ENCODE measurements at places on chromosomes 7 and 10. TPM values are rescaled to one million over a fixed set of nuclear protein-coding genes. Genes with fewer than 3 reads are reported as not detected.

- DNase-seq, result no peak
Measured at GRCh38 chr7:46292741-46293140, 371.7 kb upstream of the IGFBP3 start.

The RHOBTB1 gene
- 16.7 TPM for total RNA-seq

The SPDYE1 gene
- not detected for total RNA-seq

DNA sequence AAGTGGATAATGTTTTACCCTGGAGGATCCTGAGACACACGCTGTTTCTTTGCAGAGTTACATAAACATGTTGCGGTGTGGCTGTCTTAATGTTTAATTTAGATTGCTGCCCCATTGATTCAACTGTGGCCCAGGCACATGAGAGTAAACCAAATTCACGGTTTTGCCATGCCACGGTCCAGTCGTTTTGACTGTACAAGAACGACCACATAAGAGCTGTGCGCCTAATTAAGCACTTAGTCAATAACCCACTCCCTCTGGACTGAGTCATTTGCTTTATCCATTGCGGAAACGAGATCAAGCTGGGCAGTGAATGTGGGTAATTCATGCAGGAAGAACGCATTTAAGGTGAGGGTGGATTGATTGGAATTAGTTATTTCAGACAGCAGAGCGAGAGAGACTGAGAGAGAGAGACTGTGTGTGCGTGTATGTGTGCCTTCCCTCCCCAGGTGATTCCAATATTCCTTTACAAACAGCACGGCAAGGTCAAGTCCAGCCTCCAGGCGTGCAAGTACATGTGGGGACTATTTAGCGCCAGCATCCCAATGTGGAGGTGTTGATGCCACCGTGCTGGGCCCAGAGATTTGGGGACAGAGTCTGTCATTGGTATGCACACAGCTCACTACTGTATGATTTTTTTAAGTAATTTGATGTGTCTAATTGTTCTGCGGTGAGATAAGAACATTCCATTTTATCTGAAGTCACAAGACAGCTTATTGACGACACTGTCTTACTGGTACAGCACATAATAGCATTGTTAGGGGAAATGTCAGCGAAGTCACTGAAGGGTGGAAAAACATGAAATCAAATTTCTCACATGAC, 8.4 kb upstream of the TEX36 start:
- no peak for DNase-seq

DNA sequence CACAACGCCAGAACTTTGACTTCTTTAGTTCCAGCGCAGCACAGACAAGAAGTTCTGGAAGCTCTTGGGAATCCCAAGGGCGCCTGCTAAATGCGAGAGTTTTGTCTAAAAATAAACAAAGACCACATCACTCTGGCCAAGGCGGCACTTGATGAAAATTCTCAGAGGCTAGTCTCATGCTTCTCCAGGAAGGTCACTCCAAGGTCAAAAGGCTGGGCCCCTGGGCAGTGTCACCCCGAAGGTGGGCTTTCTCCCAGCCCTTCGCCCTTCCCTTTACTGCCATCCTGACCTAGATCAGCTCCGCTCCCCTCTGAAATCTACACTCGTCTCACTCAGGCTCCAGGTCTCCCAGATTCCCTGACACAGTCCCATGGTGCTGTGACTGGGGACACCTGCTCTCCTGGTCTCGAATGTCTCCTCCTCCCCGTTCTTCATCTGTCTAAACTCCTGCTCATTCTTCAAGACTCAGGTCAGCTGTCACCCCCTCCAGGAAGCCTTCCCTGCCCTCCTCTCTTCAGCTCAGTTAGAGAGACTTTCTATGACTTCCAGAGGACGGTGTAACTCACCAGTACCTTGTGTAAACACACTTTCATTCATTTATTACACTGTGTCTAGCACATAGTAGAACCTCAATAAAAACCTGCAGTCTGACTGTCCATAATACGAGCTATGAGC, 10.5 kb downstream of the FAM53B start:
- DNase-seq, result no peak

The CALHM3 gene
- total RNA-seq, result not detected

DNA sequence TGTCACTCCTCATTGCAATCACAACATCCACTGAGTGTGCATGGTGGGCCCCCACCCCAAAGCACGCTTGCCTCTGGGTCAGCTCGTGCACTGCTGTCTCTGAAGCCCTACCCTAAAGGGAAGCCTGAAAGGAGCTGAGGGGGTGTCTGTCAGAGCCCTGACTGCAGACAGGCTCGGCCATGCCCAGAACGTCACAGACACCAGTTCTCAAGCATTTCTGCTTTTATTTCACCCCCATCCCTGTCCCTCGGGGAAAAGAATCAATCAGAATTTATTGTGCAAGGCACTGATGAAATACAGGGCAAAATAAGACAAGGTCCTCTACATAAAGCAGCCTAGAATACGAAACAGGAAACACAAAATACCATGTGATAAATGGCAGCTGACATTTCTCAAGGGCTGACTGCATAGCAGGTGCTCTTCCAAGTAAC, 231.8 kb downstream of the WDR37 start:
- no peak for DNase-seq

The EIF5AL1 gene
- total RNA-seq, result not detected

The BAG3 gene
- total RNA-seq, result 87.6 TPM

DNA sequence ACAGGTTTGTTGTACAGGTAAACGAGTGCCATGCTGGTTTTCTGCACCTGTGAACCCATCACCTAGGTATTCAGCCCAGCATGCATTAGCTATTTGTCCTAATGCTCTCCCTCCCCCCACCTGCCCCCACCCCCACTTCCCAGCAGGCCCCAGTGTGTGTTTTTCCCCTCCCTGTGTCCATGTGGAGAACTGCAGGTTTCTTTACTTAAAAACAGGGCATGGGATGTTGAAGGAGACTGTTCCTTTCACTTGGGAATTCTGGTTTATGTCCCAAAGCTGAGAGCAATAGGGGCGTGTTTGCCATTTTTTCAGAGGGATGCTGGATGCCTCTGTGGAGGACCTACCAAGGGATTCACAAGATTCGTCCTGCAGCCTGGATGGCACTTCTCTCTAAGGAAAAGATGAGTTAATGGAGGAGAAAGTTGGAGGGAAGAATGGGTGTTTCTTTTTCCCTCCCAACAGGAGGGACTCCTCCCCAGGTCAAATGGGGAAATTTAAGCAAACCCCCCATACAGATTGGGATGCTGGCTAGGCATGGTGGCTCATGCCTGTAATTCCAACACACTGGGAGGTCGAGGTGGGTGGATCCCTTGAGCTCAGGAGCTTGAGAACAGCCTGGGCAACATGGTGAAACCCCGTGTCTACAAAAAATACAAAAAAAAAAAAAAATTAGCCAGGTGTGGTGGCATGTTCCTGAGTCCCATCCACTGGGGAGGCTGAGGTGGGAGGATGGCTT, 136.0 kb downstream of the GALNT17 start:
- no peak for DNase-seq

DNA sequence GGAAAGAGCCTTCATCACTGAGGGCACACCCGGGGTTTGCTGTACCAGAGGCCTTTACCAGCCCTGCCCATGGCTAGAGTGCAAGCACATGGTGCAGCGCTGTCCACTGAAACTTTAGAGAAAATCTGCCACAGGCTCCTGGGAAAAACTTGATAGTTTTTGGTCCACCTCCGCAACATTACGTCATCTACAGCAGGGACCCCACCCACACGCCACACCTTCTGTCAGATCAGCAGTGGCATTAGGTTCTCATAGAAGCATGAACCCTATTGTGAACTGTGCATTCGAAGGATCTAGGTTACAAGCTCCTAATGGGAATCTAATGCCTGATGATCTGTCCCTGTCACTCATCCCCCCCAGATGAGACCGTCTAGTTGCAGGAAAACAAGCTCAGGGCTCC, 2.5 kb upstream of the ODAD2 start:
- no peak for DNase-seq

GRCh38 chr7:40077849-40078248, 56.6 kb downstream of the MPLKIP start:
- DNase-seq, result no peak

DNA sequence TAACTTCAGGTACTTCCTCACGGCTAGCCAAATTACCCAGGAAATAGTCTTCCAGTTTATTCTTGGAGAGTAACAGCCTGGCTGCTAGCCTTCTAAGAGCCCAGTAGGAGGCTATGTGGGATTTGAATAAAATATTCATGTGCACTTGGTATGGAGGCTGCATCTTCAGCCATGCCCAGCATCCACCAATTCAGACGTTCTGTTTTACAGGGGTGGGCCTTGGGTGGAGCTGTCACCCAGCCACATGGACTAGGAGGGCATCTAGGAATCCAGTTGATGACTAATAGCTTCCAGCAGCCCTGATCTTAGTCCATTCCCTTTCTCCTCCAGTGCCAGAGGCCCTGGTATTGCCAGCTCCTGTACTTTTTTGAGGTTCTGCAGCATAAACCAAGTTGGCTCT, 66.3 kb upstream of the ZRANB1 start:
- DNase-seq, result no peak

GRCh38 chr10:60732198-60732806, 46.0 kb upstream of the CDK1 start:
- no peak for DNase-seq

The SPDYE2 gene
- total RNA-seq, result not detected

- DNase-seq, result no peak
Measured at GRCh38 chr10:74177140-74177677, 26.2 kb downstream of the ADK start.

DNA sequence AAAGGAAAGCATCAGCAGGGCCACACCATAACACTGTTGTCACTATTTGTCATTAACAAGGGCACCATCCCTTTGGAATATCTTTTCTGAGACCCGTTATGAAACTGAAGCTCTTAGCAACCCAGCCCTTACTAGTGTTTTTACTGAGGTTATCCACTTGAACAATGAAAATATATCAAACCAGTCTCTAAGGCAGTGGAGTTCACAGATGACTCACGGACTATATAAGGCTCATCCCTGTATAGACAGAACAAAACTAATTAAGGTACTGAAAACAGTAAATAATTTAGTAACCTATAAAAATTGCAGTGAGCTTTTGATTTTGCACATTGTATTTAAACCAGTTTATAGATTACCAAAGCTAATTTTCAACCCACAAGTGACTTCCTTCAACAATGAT, 196.0 kb downstream of the ELAPOR2 start:
- no peak for DNase-seq

DNA sequence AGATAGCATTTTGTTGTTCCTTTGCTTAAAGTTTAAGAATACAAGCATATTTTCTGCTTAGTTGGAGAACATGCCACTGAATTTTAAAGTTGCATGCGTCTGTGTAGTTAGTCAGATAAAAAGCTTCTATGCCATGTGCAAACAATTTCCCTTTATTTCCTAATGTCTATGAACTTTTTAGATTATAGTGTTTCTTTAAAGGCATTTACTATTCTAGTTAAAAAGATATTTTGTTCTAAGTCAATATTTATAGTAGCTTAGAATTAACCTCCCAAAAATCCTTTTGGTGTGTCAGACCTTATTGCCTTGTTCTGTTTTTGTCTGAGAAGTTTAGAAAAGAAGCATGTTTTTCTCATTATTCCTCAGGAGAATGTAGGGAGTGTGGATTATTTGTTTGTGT, 99.0 kb upstream of the GATA3 start:
- DNase-seq, result no peak

GRCh38 chr10:20922451-20922850, 25.3 kb upstream of the NEBL start:
- no peak for DNase-seq

DNA sequence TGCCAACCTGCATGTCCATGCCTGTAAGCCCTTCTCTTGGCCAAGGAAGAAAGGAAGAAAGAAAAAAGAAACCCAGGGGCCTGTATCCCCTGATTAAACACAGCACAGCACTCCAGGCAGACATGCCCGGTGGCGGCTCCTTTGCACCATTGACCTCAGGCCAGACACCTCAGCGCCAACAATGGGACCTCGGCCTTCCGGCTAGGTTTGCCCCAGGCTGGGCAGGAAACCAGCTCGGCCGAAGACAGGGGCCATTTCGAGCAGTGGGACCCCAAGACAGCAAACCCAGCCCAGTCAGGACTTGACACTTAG, 2.8 kb downstream of the HOXA10 start:
- DNase-seq, result no peak

The KCNH2 gene
- not detected for total RNA-seq

DNA sequence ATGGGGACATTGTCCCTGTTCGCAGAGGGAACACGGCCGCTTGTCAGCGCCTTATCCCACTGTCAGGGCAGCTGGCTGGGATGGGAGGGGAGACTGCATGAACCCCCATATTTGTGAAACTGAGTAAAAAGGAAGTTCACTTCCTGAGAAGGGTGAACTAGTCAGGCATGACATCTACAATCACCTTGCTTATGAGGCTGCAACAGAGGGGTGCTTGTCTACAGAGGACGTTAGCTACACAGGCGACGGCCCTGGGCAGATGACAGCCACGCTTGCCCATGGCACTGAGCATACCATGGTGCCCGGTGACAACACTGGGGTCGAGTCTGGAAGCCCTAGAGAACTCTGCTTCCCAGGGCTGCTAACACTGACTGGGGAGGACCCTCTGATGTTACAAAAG, 46.0 kb upstream of the KDM7A start:
- no peak for DNase-seq

The CLRN3 gene
- not detected for total RNA-seq

- no peak for DNase-seq
Measured at GRCh38 chr7:133237545-133237944, 15.3 kb upstream of the EXOC4 start.

DNA sequence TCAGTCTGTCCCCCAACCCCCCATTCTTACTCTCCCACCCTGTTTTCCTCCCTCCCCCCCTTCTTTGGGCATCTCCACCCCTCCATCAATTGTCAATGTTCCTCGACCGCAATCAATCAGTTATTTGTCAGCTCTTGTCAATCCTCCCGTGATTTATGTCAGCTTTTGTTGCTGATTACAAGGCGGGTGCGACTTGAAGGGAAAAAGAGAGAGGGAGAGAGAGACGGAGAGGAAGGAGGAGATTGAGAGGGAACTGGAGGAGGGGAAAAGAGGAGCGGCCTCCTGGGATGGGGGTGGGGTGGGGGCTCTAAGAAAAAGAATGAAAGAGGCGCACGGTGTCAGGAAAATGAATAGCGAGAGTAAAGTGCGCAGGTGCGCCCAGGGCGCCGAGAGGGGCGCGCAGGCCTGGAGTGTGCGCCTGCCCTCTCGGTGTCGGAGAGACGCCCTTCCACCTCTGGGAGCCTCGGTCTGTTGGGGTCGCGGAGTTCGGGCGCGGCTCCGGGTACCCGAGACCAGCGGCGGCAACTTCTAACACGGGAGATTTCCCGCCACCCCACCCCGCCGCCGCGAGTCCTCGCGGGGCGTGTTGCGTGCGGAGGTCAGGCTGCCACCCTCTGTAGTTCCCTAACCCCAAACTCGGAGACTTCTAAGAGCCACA, 1.1 kb upstream of the ZNF503 start:
- no peak for DNase-seq
